Activated T-helper 2 cell treated with anti-CD3 and anti-CD28 coated beads, Interferon-gamma antibody, Interleukin-2, Interleukin-4, amounts not matched to agents 10 μg/mL and 5 μg/mL and 100 μg/mL, durations not matched to agents 14 hours and 24 hours and 36 hours (primary cell): ENCODE measurements at places on chromosomes 3 and 15.

DNA sequence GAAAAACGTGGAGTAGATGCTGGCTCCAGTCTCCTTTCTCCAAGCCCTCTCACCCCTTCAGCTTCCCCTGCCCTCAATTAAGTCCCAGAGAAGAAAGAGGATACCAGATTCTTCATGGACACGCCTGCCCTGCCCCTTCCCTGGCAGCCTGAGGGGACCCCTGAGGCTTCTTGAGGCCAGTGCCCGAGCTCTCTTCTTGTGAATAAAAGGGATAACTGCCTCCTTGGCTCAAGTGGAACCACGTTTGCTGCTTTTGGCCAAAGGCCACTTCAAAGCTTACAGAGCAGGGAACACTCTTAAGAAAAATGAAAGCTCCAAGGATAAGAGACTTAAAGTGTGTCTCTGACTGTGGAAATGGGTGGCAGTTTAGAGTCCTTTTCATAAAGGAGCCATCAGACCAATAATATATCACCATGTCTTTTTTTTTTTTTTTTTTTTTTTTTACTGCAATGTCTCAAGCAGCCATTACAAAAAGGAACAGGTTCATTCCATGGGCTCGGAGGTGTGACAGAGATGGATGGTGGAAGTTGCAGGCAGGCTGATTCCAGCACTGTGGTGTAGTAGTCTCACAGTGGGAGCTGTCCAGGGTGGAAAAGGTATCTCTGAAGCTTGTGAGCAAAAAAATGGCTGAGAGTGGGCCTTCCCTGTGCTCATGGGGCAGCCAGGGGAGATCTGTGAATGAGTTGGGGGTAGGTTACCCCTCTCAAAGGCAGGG lies 108.8 kb downstream of the SEMA5B start:
- no peak for DNase-seq

DNA sequence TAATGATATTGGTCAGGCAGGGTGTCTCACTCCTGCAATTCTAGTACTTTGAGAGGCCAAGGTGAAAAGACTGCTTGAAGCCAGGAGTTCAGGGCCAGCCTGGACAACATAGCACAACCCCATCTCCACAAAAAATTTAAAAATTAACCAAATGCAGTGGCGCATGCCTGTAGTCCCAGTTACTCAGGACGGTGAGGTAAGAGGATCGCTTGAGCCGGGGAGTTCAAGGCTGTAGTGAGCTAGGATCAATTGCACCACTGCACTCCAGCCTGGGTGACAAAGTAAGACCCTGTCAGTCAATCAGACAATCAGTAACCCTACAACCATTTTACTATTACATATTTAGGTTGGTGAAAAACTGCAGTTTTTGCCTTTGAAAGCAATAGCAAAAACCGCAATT lies 43.0 kb downstream of the RBM15B start:
- DNase-seq = no peak

DNA sequence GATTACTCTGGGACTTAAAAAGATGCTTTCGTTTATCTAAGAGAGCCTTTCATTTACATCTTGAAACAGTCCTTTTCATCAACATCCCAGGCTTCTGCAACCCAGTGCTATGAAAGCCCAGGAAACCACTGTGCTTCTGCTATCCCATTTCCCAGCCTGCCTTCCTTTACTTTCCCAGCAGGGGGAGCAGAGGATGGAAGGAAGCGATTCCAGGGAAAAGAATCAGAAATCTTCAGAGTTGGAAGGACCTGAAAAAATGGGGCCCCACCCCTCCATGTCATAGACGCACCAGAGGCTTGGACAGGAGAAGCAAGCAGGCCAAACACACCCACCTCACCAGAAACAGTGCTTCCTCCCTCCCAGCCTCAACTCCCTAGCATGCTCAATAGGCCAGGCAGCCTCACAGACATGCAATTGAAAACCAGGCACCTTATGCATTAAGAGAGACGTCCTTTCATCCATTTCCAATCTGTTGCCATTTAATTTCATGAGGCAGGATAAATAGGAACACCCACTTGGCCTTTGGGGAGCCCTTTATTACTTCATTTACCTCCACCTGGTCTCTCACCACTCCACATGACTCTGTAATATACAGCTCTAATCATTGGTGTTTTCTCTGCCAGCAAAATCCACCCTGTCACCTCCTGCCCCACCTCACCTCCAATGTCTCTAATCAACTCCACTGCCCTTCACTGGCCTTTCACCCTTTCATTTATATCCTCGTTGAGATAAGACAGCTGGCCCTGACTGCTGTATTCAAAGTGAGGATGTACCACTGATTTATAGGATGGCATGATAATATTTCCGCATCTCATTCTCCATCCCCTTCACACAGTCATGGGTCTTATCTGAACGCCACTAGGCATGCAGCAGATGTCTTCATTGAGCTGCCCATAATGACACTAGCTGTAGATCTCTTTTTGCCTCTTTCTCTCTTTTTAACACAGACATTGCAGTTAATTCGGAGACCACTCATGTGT lies 583.9 kb downstream of the NTRK3 start:
- no peak for DNase-seq

DNA sequence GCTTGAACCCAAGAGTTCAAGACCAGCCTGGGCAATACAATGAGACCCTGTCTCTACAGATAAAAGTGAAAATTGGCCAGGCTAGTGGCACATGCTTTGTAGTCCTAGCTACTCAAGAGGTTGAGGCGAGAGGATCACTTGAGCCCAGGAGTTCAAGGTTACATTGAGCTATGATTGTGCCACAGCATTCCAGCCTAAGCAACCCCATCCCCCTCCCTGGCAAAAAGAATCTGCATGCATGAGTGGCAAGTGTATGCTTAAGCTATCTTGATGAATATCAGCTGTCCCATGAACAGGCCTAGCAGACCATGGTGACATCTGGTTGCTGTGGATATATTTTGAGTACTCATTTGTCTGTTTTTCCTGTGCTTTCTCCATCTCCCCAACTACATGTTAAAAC lies 4.7 kb downstream of the ATRIP start:
- DNase-seq = no peak

- no peak for DNase-seq
These were observed 42.2 kb downstream of the SPSB4 start for GRCh38 chr3:141093397-141093796.

- no peak for DNase-seq
These were observed 535.6 kb downstream of the NLGN1 start for GRCh38 chr3:173933113-173933512.

GRCh38 chr15:73696641-73697001 lies 12.4 kb downstream of the CD276 start:
- DNase-seq = no peak

DNA sequence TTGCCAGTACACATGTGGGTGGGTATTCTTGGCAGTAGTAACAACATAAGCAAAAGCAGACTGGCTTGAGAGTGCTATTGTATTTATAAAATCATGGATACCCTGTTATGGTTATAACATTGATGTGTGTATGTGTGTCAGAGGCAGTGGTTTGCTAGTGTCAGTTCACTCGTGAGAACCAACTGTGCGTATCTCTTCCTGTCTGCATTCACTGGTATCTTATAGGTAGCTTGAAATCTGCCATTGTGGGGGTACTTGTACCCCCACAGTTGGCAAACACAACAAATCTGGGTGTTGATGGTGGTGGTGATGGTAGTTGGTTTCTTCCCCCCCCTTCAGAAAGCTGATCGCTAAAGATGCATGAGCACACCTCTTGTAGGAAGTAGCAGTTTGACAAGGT lies 355.8 kb upstream of the SATB1 start:
- no peak for DNase-seq

GRCh38 chr3:20589275-20589674 lies 403.3 kb upstream of the SGO1 start:
- DNase-seq = no peak

- DNase-seq = no peak
These were observed 58.8 kb downstream of the KIF9 start for GRCh38 chr3:47223755-47224154.

GRCh38 chr3:186413615-186414415 lies 51.8 kb upstream of the DGKG start:
- DNase-seq = no peak

GRCh38 chr15:57061281-57061680 lies 142.8 kb downstream of the TCF12 start:
- DNase-seq = no peak

GRCh38 chr3:31096661-31097395 lies 202.4 kb upstream of the GADL1 start:
- no peak for DNase-seq

DNA sequence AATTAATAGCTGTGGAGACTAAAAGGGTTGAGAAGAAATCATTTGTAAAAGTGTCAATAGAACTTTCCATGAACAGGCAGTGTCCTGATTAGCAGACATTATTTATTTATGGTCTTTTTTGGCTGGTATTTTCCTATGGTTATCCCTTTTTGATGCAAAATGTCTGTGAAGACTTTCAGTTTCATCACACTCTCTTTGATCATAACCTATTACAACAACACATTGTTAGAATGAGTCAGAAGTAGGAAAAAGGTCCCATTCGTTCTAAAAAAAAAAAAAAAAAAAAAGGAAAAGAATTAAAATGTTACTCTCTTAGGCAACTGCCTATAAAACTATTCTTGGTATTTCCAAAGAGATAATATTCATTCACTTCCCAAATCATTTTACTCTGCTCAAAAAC lies 62.1 kb downstream of the SLC49A4 start:
- no peak for DNase-seq

DNA sequence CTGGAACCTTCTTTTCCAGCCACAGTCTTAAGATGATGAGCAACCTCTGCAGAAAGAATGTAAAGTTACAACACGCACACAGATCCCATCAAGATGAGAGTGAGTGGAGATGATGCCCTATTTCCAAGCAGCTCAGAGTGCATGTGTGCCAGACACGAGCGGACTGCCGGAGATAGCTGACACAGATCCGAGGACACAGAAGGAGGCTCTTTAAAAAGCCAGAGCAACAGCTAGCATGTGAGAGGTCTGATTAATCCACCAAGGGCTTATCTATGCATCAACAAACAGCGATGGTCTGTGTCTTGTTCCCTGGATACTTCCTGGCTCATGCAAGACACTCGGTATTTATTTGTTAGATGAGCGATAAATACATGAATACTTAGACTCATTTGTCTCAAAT lies 128.6 kb upstream of the DLG1 start:
- no peak for DNase-seq
